Panc1 (cell line): ENCODE measurements at places on chromosomes 7 and 10. TPM values are rescaled to one million over a fixed set of nuclear protein-coding genes. Genes with fewer than 3 reads are reported as not detected.

DNA sequence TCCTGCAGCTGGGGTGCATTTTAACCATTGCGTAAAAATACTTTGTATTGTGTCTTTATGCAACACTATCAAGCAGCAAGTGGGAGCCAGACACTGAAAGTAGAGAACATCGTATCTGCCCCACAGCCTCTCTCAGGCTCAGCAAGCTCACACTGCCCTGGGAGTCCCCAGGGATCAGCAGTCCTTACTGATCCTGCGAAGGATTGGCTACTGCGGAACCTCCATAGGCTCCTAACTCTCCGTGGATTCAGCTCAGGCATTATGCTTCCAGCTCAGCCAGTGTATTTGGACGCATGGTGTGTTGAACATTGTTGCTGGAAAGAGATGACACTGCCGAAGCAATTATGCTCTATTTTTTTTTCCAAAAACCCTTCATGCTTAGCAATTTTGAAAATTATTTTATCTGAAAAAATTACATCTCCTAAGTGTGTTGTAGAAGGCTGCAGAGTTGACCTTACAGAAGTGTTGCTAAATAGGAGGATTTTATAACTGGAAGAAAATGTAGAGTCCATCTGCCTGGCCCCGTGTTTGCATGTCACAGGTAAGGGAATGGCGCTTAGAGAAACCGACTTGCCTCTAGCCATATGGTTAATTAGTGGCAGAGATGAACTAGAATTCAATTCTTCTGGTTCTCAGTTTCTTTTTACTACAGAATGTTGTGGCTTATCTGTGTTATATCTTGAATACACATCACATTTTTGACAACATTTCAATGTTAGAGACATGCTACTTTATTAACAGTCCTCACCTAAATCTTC, 276.4 kb upstream of the COBL start:
- no peak for DNase-seq

Gene KAZALD1
- 21.2 TPM for total RNA-seq

Gene STEAP4
- 0.10 TPM for total RNA-seq

DNA sequence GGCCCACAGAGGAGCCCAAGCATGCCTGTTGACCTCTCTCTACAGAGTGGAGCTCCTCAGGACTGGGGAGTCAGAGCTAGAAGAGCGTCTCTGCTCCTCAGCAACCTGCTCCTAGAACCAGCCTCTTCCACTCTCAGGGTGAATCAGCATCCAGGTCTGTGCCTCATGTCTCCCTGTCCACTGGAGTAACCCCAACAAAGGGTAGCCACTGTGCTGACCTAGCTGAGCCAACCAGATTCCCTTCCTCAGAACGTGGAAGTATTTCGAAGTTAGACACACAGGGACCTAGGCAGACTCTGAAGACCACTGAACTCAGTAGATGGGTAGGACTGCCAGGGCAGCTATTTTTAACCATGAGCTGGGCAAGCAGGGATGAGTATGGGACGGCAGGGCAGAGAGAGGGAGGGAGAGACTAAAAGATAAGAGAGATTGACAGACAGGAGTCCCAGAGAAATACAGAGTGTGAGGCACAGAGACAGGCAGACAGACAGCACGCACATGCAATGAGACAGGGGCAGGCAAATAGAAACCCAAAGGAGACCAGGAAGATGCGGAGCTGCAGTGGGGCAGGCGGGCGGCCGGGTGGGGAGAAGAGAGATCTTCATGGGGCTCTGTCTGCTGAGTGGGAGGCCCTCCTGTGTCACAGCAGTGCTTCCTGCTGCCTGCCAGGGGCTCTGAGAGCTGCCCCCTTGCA, 56.7 kb downstream of the OSBPL3 start:
- no peak for DNase-seq

DNA sequence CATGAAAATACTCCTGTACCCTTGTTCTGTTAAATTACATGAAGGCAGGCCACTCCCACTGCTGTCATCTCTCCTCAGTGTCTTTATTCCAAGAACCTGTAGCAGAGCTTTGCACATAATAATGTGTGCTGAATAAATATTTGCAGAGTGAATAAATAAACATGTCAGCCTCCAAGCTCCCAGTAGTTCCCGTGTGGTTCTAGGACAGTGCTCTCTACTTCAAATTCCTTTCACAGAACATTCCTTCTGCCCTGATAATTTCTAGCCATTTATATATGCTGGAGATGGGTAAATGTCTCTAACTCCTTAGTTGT, 20.3 kb upstream of the HYAL4 start:
- DNase-seq, result no peak

DNA sequence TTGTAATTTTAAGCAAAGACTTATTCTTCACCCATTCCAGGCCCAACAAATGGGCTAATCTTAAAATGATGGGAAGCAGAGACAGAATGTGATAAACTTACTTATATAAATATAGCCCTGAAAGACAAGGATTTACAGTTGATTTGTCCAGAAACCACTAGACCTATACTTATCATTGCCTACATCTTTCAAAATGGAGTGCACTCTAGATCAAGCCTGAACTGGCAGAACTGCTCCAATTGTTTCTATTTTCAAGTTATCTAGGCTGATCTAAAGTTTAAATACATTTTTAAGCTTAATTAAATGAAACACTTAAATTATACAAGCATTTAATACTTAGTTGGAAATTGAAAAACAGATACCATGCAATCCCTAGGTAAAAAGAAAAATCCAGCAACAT, 24.9 kb upstream of the PALS2 start:
- no peak for DNase-seq

DNA sequence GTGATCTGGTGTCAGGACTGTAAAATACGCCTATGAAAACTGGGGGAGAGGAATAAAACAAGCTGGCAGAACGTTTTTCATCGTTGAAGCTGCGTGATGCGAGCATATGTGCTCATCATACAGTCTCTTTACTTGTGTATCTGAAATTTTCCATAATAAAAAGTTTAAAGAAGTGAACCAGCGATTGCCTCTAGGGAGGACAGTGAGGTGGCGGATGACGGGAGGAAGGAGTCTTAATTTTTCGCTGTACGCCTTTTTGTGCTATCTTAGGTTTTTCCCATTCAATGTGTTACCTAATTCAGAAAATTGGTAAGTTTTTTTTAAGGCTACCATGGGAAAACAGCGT, 891 bp upstream of the WAPL start:
- no peak for DNase-seq

GRCh38 chr7:33243319-33243881, 114.0 kb downstream of the BBS9 start:
- peak; percentile 30 for DNase-seq

- no peak for DNase-seq
These were observed 33.1 kb upstream of the EPC1 start for GRCh38 chr10:32379950-32380551.

- DNase-seq, result no peak
These were observed 19.5 kb downstream of the CPVL start for GRCh38 chr7:29126804-29127203.

DNA sequence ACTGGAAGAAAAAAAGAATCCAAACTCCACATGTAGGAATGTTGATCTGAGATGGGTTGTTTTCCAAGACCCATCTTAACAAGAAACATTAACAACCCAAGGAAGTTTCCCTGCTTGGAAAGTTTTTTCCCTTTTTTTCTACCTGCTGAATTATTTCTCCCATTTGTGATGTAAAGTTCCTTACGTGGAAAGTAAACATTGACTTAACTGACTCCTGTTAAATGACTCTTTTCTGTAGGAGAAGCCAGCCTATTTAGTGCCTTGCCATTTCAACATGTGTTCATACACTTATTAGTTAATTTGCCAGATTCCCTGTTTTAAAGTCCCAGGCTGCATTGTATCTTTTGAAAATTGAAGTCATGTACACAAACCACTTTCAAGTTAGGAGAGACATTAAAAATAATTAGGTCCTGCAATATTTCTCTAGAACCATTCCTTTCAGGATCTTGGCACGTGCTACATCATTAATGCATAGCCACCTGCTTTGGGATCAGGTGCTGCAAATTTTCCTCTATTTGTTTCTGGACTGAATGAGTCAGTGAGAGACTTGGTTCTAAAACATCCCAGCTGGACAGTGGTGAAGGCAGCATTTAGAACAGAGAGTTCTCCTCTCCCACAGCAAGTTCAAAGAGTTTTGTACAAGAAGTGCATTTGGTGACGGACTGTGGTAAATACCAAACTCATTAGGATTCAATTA, 698.5 kb downstream of the SUGCT start:
- DNase-seq, result no peak

GRCh38 chr7:101332026-101332425, 10.4 kb upstream of the IFT22 start:
- no peak for DNase-seq

GRCh38 chr10:60597513-60597912, 180.8 kb upstream of the CDK1 start:
- no peak for DNase-seq

DNA sequence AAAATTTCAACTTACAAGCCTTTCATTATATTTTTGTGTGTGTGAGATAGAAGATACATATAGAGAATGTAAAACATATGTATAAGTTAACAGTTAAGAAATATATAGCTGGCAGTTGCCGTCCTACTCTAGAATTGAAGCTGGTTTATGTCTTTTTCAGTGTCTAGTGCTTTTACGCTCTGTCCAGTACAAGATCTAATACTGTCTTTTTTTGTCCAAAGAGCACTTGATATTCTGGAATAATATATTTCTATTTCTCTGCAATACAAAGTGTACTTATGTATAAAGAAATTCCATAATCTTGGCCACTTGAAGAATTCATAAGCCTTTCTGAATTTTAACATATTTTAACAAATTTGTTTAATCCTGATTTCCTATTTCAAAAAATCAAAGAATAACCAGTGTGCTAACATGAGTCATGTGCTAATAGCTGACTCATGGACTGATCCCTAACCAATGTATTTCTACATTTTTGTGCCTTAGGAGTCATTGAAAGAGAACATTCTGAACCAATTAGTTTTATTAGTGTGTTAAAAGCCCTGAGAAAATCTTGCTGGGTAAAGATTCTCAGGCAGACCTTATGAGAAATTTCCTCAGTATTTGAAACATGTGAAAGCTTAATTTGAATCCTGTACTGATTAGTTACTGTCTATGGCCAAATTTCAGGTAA, 73.2 kb upstream of the CCAR1 start:
- no peak for DNase-seq

Gene SH2D4B
- total RNA-seq, result 0.10 TPM

Gene DYNC1I1
- 0.13 TPM for total RNA-seq

DNA sequence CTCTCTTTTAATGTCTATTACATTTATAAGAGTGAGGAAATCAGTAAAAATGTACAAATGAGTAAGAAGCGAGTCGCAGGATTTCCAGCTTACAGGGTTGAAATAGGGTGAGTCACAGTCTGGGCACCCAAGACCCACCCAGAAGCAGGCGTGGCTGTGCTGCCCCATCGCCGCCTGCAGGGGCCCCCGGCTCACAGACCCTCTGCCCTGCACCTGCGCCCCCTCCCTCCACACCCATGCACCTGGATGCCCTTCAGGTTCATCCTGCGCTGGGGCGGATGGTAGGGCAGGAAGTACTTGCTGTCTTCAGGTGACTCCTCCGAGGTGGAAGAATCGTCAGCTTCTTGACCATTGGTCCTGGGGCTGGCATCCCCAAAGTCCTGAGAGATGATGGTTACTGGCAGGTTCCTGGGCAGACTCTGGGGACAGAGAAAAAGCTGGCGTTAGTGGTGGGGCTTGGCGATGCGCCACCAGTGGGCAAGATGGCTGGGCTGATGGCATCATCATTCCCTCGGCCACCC, 90.2 kb upstream of the GNA12 start:
- DNase-seq, result no peak

GRCh38 chr7:14685167-14685566, 217.4 kb downstream of the DGKB start:
- no peak for DNase-seq

- DNase-seq, result peak; percentile 94
These were observed 70.1 kb downstream of the AMZ1 start for GRCh38 chr7:2757904-2758672.

Gene ASZ1
- total RNA-seq, result not detected

- peak; percentile 98 for DNase-seq
These were observed 13.1 kb upstream of the ZMIZ2 start for GRCh38 chr7:44735403-44736165.

DNA sequence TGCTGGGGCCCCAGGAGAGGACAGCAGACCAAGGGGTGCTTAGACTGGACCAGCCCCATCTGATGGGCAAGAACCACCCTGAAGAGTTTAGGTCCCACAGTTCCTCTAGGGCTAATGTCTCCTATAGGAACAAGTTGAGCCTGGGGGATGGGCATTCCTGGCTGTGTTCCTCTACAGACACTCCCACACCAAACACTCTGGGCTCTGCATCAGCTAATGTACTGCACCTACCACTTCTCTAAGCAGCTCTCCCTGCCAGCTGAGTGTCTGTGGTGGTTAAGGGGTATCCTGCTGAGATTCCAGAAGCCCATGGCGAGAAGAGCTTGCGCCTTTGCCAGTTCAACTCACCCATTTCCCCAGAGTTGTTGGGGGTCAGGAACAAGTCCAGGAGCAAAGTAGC, 284.1 kb upstream of the CSTF2T start:
- DNase-seq, result no peak

Gene PIP
- total RNA-seq, result not detected

- no peak for DNase-seq
These were observed 479.6 kb downstream of the GATA3 start for GRCh38 chr10:8534096-8534495.

- DNase-seq, result no peak
These were observed 91.6 kb downstream of the DNMBP start for GRCh38 chr10:99917963-99918825.

- DNase-seq, result peak; percentile 75
These were observed at the start of gene ANXA11 for GRCh38 chr10:80205477-80206276. Gene ANXA11 (minus strand): TSS chr10:80205537. CDS start chr10:80172861, 32,676 bp downstream.

DNA sequence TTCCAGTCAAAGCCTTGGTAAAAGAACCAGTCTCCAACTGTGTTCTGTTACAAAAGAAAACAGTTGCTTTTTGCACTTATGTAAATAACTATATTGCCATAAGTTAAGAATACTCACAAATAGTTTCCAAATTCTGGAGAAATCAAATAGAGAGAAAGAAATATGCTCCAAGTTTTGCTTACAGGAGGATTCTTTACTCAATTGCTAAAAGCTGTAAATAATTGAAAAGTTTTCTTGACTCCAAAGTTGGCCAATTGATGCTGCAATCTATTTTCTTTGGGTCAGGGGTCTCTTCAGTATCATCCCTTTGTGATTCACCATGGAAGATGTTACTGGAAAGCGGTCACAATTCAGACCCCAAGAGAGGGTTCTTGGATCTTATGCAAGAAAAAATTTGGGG, 36.0 kb downstream of the NEURL1 start:
- DNase-seq, result no peak

DNA sequence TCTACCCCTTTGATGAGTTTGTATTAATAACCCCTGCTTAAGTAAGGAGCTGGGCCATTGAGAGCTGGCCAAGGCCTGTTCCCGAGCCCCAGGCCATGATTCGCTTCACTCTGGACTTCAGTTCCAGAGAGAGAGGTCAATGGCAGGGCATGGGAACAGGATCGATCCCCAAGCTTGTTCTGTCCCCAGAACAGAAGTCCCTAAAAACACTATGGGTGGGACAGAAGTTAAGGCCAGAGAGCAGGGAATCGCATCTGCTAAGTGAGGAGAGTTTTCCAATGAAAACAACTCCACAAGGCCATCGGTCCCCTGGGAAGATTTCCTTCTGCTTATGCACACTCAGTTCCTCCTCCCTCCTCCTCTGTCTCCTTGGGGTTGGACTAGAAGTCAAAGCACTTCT, 159.6 kb downstream of the LSM5 start:
- DNase-seq, result no peak
